Activated effector memory CD4-positive, alpha-beta T cell treated with Interleukin-2 at 50 U/mL for 16 hours (primary cell): ENCODE measurements at places on chromosomes 3 and 15.
A peak's percentile ranks its signal among the peaks of the same experiment; 100 is the strongest.

- DNase-seq: no peak
Observed at GRCh38 chr15:31081588-31082250, 19.8 kb downstream of the TRPM1 start.

GRCh38 chr15:36498916-36499315 lies 80.5 kb upstream of the CDIN1 start:
- DNase-seq: no peak

DNA sequence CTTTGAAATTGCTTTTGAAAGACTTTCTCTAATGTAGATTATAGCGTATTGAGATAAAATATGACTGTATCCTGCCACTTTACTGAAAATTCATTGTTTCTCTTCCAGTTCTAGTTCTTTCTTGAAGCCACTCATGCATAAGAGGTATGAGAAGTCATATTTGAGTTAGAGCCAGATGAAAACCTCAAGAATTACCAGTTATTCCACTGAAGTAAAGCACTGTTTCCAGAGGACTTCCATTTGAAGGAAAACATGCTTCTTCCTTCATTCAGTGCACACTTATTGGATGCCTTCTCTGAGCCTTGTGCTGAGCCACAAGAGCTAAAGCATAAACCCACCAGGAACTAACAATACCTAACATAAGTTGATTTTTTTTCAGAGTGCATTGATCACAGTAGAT lies 513.4 kb downstream of the ZNF385D start:
- DNase-seq: no peak

GRCh38 chr15:81064253-81064652 lies 63.5 kb downstream of the TLNRD1 start:
- no peak for DNase-seq

DNA sequence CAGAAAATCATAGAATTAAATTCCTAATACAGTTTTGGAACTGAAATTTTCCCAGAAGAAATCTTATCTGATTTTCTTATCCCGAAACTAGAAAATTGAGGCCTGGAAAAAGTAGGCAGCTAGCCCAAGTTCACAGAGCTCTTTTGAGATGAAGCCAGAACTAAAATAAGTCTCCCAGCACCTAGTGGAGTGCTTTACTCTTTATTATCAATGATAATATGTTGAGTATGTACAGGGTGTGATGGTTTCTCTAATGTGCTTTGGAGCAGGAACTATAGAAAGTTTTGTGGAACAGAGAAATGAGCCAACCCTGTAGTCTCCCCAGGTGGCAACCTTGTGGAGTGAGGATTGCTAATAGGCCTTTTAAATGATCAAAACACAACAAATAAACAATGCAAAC lies 30.3 kb upstream of the BCL6 start:
- DNase-seq: no peak

DNA sequence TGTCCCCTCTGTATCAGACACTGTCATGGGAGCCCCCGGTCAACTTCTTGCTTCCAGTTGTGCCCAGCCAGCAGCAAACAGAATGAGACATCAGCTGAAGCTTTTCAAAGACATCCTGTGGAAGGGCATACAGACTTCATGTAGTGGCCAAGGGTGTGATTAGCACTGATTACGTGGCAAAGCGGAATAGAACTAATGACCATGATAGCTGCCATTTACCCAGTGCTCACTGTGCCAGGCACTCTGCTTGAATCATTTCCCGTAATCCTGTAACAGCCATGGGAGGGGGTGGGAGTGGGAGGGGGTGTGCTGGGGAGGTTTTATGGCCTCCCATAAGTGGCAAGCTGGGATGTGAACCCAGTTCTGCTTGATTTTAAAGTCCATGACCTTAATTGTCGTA lies 29.5 kb downstream of the LPP start:
- DNase-seq: no peak

- no peak for DNase-seq
Observed at GRCh38 chr3:43921056-43921648, 230.4 kb downstream of the ABHD5 start.

DNA sequence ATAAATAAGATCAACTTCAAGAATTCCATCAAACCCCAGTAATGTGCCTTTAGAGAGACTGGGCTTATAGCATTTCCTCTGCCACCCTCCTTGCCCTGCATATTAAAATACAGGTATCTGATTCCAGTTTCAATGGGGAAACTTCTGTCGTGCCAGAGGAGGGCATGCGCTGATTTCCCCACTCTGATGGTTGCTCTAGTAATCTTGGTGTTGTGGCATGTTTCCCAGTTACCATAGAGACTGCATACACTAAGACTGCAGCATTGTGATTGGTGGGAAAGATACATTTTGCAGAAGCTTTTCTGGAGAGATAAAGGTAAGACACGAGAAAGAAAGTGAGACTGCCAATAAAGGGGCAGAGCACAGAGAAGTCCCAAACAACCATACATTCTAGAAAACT lies 225.6 kb downstream of the TIGIT start:
- no peak for DNase-seq

DNA sequence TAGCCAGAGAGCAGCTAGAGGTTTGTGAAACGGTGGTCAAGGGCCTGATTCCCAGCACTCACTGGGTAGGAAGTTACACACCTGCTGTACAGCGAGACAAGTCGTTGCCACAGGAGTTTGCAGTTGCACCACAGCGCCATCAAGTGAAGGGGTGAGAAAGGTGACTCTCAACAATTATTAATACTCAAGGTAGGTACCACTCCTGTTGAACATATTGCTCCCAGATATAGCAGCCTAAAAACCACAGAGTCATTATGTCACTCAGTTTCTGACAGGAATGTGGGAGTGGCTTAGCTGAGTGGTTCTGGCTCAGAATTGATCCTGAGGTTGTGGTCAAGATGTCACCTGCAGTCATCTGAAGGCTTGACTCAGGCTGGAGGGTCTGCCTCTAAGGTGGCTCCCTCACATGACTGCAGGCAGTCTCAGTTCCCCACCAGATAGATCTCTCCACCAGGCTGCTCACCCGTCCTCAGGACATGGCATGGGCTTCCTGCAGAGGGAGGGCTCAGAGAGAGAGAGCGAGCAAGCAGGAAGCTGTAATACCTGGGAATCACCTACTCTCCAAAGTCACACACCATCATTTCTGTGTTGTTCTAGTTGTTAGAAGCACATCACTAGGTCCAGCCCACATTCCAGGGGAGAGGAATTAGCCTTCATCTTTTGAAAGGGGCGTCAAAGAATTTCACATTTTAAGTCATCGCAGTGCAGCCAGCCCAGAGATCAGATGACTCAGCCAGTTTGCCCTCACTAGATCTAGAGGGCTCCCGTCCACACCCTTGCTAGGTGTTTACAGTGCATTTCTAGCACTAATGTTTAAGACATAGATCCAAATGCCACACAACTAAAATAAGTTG lies 17.0 kb upstream of the ANO10 start:
- no peak for DNase-seq

DNA sequence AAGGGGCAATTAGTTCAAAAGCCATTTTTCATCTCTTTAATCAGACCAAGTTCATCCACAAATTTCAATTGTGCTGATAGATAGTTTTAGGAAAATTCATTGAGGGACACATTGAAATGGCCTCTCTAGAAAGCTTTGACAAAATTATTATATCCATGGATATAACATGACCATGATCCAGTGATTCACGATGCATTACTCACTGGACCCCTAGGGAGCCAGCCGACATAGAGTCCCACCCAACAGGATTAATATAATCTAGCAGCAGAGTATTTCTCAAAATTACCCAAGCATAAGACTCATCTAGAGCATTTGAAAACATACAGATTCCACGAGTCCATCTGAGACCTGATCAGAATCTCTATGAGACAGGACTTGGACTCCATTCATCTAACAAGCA lies 100.3 kb downstream of the FRMD5 start:
- no peak for DNase-seq

- DNase-seq: no peak
Observed at GRCh38 chr3:149466192-149466591, 8.3 kb upstream of the TM4SF4 start.

- DNase-seq: no peak
Observed at GRCh38 chr3:5317557-5317956, 130.1 kb downstream of the EDEM1 start.

- DNase-seq: no peak
Observed at GRCh38 chr3:6644070-6644929, 216.6 kb upstream of the GRM7 start.

DNA sequence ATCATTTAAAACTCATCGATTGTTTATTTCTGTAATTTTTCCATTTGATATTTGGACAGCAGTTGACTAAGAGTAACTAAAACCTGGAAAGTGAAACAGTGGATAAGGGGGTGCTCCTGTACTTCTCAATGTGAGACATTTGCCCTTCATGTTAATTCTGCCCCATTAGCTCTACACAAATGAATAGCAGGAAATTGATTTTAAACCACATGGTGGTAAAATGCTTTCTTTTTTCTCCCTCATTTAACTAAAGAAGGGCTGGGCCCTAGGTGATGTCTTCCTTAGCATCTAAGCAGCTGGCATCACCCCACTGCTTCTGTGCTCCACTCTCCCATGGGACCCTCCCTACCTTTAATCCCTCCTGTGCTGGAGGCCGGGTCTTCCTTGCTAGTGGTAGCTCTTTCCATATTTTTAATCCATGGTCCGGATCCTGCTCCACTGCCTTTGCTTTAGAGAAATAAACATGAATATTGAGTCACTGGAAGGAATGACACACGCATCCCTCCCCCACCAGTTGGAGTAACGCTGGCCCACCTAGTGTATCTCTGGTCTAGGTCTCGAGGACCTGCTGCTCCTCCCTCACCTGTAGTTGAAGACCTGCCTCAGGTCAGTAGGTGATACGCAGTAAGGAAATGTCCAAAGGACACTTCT lies 30.2 kb upstream of the LAMP3 start:
- no peak for DNase-seq

GRCh38 chr15:70559265-70560239 lies 203.8 kb downstream of the UACA start:
- DNase-seq: peak; percentile 56

GRCh38 chr3:71109241-71109976 lies 474.1 kb downstream of the FOXP1 start:
- no peak for DNase-seq

DNA sequence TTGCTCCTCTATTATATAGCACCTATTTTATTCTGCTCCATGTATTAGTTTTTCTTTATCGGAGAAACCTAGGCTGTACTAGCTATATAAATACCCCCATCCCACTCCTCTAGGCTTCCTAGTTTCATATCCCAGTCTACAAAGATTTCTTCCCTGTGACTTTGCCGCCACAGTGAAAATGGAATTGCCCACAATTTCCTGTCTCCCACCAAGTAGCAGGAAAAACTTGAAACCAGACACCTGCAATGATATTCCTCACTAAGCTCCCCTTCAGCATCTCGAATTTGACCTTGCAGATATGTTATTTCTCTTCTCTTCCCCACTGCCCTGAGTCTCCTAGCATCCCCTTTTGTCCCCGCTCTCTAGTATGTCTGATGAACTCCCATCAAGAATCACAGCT lies 685.8 kb upstream of the CCDC54 start:
- DNase-seq: no peak

GRCh38 chr15:101029971-101030661 lies 111.0 kb downstream of the LRRK1 start:
- DNase-seq: no peak

DNA sequence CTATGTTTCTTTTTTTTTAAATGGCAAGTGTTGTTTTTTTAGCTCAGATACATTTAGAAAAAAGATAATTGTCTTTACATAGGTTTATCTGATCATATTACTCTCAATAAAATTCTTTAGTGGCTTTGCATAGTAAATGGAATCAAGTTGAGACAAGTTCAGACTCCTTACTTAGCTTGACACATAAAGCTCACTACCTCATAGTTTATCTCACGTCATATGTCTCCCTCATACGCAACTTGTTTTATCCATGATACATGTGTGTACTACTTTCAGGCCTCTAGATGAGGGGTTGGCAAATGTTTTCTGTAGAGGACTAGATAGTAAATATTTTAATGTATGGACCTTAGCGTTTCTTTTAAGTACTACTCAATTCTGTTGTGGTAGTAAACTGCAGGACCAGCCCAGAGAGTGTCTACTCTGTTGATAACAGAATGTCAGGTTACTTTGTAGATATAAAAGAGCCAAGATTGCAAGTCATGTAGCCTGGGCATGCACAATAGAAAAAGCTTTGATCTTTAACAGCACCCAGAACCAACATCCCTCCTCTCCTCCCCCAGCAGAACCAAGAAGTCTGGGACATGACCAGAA lies 28.2 kb upstream of the MGA start:
- DNase-seq: no peak

DNA sequence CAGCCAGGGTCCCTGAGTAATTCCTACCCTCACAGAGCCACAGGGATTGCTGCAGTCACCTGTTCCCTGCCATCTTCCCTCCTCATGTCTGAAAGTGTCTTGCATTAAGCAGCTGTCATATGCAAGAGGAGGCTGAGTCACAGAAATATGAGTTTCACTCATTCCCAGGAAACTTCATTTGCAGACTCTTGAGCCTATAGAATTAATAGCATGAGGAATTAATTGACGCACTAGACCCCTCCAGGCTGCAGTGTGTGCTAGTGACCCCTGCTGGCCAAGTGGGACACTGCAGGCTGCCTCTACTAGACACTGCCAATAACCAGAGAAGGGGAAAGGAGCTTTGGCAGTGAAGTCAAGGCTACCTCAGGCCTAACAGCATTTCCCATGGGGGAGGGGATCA lies 50.6 kb upstream of the SLC6A1 start:
- DNase-seq: no peak

GRCh38 chr3:123159926-123160635 lies 41.7 kb upstream of the SEC22A start:
- DNase-seq: no peak

DNA sequence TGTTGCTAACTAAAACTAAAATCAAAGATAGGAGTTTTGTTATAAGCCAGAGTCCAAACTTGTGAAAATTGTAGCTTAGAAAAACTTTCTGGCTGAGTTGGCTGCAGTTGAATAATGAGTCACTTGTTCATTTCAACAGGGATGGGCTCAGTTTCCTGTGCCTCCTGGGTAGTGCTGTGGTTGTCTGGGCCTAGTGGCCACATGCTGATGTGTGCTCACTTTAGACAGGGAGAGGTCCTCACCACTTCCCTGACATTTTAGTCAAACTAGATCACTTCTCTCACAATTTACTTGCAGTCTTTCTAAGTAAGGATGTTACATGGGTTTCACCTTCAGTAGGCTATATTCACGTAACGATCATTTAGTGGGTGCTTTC lies 6.3 kb upstream of the UBE2Q2 start:
- peak; percentile 46 for DNase-seq

- no peak for DNase-seq
Observed at GRCh38 chr3:169663951-169664820, 674 bp upstream of the MECOM start.

- no peak for DNase-seq
Observed at GRCh38 chr15:41505776-41506175, 7.9 kb downstream of the LTK start.

- no peak for DNase-seq
Observed at GRCh38 chr3:169400874-169401273, 262.6 kb downstream of the MECOM start.

DNA sequence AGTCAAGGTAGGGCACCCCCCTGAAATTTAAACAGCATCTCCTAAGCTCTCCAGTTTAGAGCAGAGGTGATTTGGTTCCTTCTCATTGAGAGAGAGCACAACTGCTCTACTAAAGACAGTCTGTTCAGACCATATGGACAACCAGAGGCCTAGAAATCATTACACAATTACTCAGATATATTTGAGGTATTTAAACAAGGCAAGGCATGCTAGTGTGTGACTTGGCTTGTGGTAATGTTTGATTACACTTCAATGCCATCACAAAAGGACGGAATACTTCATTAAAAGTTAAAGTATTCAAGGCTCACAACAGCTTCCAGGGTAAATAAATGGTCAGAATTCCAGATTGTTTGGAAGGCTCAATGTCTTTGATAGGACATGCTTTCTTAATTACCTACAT lies 110.2 kb downstream of the LRTM1 start:
- no peak for DNase-seq
